ENCODE measurements at places on chromosomes 2 and 18.

DNA sequence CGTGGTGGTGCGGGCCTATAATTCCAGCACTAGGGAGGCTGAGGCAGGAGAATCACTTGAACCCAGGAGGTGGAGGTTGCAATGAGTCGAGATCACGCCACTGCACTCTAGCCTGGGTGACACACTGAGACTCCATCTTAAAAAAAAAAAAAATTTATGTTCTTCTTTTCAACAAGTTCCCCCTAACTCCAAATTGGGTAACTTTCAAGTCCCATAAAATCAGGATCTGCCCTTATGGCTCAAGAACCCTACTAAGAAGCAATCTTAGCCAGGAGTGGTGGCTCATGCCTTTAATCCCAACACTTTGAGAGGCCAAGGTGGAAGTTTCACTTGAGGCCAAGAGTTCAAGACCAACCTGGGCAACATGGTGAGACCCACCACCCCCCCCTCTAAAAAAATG, 30.3 kb upstream of the TLK1 start:
- DNase-seq = no peak

- no peak for DNase-seq
Observed at GRCh38 chr2:10402062-10402585, 46.0 kb downstream of the ODC1 start.

GRCh38 chr2:54899576-54900200, 150.6 kb downstream of the RTN4 start:
- DNase-seq = peak; percentile 27

DNA sequence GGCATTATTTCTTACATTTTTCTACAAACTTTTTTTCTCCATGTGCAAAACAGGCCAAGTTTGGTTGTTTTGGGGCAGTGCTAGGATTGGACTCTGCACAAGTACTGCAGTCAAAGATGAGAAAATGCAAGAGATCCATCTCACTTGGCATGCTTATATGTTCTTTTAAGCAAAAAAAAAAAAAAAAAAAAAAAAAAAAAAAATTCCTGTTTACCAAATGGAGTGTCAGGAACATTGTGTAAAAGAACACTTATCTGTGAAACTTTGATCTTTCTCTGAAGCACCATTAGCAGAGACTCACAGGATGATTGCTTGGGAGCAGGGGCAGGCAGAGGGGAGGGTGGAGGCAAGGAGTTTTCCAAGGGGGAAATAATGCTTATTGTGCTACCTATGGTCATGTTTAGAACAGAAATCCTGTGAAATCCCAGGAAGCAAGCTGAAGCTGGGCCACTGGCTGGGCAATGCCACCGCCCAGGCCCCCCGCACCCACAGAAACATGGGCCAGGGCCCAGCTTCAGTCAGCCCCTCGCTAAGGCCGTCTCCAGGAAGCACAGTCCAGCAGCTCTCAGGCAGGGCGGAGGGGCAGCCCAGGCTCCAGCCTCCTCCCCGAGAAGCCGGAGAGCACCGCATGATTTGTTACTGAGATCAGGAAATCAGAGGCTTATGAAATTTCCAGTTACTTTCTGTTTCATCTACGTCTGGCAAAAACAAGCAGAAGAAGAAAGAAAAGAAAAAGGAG, 229.4 kb downstream of the ZNF516 start:
- DNase-seq = no peak

DNA sequence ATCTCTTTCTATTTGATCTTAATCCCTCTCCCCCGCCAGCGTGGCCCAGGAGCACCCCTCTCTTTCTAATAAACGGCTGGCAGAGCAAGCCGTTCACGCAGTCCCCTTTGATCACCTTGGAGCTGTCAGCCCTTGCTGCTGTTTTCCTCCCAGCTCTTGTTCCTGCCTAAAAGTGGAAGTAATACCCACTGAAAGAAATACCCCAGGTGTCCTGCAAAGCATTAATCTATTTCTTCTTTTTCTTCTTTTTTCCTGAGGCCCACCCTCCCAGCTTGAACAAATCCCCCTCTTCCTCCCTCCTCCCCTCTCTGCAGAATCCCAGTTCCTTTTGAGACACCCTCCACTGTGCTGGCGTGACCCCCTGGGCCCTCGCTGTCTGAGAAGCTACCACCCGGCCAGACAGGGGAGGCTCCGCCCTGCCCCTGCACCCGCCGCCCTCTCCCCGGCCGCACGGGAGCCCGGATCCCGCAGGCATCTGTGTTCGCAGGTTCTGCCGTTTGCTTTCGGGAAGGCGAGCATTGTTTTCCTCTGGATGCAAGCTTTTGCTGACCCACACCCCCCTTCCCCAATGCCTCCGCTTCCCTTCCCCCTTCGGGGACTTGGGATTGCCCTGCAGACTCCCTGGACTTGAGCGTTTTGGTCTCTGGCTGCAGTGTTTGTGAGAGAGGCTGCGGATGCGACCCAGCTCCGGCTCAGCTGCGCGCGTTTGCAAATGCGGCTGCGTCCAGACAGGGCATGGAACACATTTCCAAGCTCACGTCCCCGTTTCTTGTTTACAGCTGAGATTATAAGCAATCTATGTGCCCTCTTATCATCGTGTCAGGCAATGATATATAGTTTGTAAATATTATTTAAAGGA, 631.5 kb downstream of the NYAP2 start:
- DNase-seq = peak; percentile 75

DNA sequence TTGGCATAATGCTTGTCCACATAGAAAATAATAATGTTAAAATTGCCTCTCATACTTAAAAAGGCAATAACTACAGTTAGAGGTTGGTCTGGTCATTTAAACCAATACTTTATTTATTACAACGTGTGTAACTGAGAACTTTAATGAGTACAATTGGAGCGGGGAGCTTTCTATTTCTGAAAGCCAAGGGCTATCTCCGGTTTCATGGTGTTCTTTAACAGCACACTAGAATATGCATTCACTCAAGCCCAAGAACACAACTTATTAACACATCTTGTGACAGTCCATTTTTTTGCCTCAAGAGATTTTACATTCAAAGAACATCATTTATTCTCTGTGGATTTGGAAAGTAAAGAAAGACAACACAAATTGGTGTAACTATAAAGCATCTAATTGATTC, 131.8 kb downstream of the KCNH7 start:
- DNase-seq = no peak

DNA sequence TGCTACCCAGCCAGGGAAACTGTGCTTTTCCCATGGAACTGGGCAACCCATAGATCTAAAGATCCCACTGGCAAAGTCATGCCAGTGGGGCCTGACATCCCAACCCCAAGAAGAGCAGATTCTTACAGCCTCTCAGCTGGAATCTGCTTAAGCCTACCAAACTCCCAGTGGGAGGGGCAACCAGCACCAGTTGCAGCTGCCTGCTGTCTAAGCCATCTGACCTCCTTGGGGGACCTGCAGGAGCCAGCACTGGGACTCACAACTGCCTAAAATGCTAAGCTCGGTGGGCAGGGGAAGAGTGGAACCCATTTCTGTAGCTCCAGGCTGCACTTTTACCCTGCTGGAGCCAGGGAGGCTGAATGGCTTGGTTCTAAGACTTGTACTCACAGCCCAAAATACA, 770.7 kb upstream of the SLC8A1 start:
- no peak for DNase-seq

Measured in SK-N-SH (cell line).